ENCODE measurements at places on chromosomes 16 and 17.

- peaks cover 8% of the 10 kb centered on the region for H3K4me1 ChIP-seq
- no peaks in the 10 kb centered on the region for H3K36me3 ChIP-seq
- no peak for DNase-seq
These were observed 219.7 kb downstream of the IRF8 start for GRCh38 chr16:86118467-86119307.

DNA sequence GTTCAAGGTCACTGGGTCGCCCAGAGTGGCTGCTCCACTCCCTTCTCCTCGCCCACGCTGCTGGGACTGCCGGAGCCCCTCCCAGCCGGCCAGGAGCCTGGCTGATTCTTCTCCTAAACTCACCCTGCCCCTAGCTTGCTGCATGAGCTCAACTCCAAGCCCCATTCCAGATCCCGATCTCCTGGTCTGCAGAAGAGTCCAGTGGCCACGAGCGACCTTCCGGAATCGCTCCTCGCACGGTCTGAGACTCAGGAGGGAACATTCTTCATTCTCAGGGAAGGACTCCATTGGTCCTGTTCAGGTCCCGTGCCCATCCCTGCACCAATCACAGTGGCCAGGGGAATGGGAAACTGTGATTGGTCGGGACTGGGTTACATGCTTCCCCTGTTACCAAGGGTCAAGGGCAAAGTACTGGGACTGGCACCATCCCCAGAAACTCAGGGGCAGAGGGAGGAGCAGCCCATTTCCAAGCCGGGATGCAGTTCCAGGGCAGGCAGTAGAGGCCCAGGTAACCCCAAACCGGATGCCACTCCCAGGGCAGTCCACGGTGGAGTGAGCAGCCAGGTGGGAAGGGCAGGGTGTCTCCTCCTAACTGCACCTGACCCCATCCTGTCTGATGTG is 24.5 kb upstream of the CIBAR2 start:
- DNase-seq, result no peak
- no peak overlapping the region for H3K27ac ChIP-seq
- H3K27me3 ChIP-seq, result no peaks in the 10 kb centered on the region
- H3K4me1 ChIP-seq, result peaks cover 1% of the 10 kb centered on the region

DNA sequence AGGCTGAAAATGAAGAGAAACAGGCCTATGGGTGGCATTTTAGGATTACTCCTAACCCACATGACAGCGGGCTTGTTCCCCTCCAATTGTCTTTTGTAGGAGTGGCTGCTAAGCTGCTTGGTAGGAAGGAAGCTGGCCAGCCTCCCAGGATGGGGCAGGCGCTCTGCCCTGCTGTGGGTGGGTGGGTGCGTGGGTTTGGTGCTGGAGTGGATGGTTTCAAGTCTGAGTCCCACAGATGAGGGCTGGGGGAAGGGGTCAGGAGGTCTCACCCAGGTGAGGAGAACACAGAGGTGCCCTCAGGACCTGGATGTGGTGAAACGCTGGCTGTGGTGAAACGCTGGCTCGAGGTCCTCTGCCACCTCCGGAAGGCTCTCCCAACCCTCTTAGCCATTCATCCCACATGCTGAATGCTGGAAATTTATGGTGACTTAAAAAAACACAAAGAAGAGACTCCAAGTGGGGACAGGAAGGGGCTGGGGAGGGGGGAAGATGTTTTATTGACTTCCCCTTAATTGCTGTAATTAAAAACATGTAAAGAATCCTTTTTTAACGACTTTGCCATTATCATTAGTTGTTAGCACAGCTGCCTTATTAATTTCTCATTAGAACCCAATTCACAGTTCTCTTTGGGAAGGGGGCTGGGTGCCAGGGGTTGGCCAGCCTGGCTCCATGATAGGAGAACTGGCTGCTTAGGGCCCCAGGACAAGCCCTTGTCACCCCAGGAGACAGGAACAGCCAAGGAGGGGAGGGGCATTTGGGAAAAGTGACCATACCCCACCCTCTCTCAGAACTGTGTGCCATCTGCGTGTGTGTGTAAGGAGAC is 153.5 kb upstream of the CDC42EP4 start:
- no peak overlapping the region for H3K4me3 ChIP-seq
- peak overlapping the region; percentile 29 for H3K27ac ChIP-seq
- no peaks in the 10 kb centered on the region for H3K27me3 ChIP-seq
- no peaks in the 10 kb centered on the region for H3K36me3 ChIP-seq
- DNase-seq, result no peak

DNA sequence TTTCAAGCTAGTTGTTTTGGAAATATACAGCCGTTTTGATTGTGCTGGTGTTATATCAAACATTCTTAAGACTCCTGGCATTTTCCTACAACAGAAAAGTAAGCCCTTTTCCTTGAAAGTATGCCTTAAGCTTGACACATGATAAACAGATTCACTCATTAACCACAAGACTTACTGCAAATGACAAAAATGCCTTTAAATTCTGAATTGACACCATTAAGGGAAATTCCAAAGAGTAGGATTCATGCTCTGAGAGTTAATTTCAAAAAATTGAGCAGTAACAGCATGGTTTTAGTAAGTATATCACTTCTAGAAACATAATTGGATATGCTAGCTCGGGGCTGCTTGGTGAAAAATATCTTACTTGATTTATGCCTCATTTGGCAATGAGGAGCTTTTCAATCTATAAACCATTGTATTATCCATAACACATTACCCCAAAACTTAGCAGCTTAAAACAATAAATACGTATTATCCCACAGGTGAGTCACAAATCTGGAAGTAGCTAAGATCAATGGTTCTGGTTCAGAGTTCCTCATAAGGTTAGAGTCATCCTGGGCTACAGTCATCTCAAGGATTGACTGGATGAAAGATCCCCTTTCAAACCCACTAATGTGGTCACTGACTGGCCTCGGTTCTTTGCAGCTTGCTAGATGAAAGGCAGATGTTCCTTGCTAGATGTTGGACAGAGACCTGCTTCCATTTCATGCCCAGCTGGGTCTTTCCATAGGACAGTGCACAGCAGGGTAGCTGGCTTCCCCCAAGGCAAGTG is 8.2 kb upstream of the PHAF1 start:
- no peaks in the 10 kb centered on the region for H3K36me3 ChIP-seq
- H3K27ac ChIP-seq, result no peak overlapping the region
- no peak overlapping the region for H3K4me3 ChIP-seq
- no peaks in the 10 kb centered on the region for H3K27me3 ChIP-seq

GRCh38 chr17:8791910-8792270 is 7.3 kb downstream of the MFSD6L start:
- peaks cover 2% of the 10 kb centered on the region for H3K27me3 ChIP-seq
- no peaks in the 10 kb centered on the region for H3K36me3 ChIP-seq

DNA sequence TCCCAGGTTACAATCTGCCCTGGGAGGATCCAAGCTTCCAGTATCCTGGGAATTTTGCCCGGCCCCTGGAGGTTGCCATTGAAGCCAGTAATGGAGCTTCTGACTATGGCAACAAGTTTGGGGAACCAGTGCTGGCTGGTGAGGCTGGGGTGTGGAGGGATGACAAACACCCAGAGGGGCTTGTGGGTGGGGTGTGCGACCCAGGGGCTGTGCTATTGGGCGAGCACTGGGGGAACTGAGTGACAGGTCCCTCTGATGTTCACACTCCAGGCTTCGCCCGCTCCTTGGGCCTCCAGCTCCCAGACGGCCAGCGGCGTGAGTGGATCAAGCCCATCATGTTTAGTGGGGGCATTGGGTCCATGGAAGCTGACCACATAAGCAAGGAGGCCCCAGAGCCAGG is 8.7 kb downstream of the PFAS start:
- H3K27ac ChIP-seq, result no peak overlapping the region
- no peaks in the 10 kb centered on the region for H3K4me1 ChIP-seq
